ENCODE measurements at places on chromosomes 5 and 9.
A peak's percentile ranks its signal among the peaks of the same experiment; 100 is the strongest.

- DNase-seq = no peak
These were observed 438.0 kb downstream of the AGTPBP1 start for GRCh38 chr9:85303757-85304134.

GRCh38 chr5:6543830-6544560 lies 88.8 kb downstream of the NSUN2 start:
- DNase-seq = no peak

DNA sequence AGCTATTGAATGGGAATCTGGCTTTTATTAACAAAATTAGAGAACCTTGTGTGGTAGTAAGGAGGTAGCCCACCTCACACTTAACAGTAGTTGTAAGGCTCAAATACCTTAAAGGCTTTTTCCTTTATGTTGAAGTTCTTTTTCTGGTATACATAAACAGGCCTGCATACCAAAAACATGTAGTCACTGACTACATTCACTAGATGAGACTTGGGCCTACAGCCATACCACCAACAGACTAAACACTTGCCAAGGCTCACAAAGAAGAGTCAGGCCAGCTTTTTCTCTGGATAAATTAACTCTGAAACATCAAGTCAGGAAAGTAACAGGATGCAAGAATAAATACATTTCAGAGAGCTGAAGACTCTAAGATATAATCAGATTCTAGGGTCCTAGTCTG lies 78.6 kb upstream of the MPDZ start:
- no peak for DNase-seq

DNA sequence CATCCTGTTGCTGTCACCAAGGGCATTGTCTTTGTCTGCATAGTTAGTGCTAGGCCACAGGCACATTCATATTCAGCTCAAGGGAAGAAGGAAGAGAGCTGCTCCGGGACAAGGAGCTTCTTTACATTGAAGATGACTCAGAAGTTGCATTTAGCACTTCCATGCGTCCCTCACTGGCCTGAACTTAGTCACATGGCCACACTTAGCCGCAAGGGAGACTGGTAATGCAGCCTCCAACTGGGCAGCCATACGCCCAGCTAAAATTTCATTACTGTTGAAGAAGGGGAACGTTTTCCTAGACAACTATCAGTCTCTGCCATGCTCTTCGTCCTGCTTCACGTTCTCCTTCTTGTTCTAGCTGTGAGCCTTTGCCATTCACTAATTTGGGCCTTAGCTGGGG lies 20.0 kb downstream of the ACTL7B start:
- DNase-seq = no peak

GRCh38 chr5:66151030-66151429 lies 6.9 kb downstream of the SREK1 start:
- DNase-seq = no peak

GRCh38 chr9:522658-523057 lies 308.0 kb downstream of the DOCK8 start:
- DNase-seq = no peak

DNA sequence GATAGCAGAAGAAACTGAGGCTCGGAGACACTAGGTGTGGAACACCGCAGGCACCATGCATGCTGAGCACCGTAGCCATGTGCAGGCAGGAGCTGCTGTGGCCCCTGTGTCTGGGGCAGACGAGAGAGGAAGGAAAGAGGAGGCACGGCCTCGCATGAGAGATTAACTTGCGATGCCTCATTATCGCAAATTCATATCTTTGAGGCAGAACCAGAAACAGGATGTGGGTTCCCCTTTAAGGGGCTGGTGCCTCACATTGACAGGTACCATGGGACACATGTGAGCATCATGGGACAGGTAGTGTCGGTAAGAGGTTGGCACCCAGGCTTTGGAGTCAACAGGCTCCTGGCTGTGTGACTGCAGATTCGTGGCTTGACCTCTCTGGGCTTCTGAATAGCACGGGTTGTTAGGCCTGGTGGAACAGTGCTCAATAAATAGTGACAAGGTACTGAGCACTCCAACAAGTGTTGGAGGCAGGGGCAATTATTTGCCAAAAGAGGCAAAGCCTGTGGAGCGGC lies 40.8 kb downstream of the NAIF1 start:
- DNase-seq = peak; percentile 28
